ENCODE measurements at places on chromosomes 3 and 15.
A peak's percentile ranks its signal among the peaks of the same experiment; 100 is the strongest.

GRCh38 chr15:40092256-40092978, 16.3 kb downstream of the BMF start:
- peak; percentile 51 for DNase-seq

- DNase-seq, result peak; percentile 7
Observed at GRCh38 chr3:182568876-182569275, 224.4 kb upstream of the ATP11B start.

GRCh38 chr3:125125821-125126245, 70.0 kb upstream of the HEG1 start:
- DNase-seq, result no peak

DNA sequence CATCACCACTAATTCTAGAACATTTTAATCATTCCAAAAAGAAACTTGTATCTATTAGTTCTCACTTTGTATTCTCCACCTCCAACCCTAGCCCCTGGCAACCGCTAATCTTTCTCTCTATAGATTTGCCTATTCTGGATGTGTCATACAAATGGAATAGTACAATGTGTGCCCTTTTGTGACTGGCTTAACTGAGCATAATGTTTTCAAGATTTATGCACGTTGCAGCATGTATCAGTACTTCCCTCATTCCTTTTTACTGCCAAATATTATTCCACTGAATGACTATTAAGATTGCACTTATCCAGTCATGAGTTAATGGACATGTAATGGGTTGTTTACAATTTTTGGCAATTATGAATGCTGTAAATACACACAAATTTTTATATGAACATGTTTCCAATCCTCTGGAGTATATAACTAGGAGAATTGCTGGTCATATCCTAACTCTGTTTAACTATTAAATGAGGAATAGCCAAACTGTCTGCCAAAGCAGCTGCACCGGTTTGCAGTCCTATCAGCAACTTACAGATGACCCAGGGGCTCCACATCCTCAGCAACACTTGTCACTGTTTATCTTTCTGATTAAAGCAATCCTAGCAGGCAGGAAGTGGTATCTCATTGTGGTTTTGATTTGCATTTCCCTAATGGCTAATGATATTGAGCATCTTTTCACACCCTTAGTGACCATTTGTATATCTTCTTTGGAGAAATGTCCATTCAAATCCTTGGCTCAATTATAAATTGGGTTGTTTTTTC, 42.9 kb downstream of the DCUN1D1 start:
- DNase-seq, result no peak

GRCh38 chr3:134627831-134628230, 23.0 kb downstream of the KY start:
- no peak for DNase-seq

DNA sequence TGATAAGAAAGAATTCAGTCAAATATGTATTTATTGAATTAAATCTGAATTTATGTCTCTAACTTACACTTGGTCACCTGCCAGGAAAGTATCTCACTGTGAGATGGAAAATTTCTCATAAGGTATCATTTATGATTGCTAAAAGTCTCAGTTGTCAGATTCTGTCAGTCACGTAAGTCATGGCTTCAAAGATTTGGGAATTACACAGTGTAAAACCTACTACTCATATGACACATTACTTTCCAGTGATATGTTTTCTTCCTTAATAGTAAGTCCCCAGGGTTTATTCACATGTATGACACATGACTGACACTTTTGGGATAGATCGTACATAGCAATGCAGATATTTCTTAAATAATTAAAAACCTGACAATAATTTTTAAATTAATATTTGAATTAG, 792.2 kb downstream of the PLOD2 start:
- no peak for DNase-seq

GRCh38 chr3:48756640-48757039, 39.6 kb upstream of the IP6K2 start:
- DNase-seq, result no peak

GRCh38 chr15:86115145-86115801, 35.6 kb downstream of the AGBL1 start:
- DNase-seq, result peak; percentile 6

DNA sequence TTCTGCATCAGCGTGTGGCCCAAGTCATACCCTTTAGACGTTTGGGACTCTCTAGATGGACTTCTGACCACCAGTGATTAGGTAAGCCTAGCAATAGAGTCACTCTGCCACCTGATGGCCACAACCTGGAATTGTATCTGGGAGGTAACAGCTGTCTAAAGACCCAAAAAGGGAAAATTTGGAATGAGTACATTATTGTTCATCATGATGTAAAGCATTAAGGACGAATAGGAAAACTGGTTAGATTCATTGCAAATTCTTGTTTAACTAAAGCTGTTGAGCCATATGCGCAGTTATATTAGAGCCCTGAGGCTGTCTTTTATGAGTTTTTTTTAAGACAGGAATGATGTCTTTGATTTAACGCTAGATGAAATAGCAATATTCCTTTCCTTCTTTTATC, 63.6 kb downstream of the FAM81A start:
- DNase-seq, result peak; percentile 61

- DNase-seq, result no peak
Observed at GRCh38 chr3:143010024-143010423, 8.7 kb downstream of the U2SURP start.

DNA sequence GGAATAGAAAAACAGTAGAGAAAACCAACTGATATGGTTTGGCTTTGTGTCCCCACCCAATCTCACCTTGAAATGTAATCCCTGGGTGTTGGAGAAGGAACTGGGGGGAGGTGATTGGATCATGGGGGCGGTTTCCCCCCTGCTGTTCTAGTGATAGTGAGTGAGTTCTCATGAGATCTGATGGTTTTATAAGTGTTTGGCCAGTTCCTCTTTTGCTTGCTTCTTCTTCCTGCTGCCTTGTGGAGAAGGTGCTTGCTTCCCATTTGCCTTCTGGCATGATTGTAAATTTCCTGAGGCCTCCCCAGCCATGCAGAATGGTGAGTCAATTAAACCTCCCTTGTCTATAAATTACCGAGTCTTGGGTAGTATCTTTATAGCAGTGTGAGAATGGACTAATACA, 48.4 kb downstream of the EOMES start:
- DNase-seq, result no peak

GRCh38 chr3:25457671-25458419, 29.8 kb downstream of the RARB start:
- no peak for DNase-seq

DNA sequence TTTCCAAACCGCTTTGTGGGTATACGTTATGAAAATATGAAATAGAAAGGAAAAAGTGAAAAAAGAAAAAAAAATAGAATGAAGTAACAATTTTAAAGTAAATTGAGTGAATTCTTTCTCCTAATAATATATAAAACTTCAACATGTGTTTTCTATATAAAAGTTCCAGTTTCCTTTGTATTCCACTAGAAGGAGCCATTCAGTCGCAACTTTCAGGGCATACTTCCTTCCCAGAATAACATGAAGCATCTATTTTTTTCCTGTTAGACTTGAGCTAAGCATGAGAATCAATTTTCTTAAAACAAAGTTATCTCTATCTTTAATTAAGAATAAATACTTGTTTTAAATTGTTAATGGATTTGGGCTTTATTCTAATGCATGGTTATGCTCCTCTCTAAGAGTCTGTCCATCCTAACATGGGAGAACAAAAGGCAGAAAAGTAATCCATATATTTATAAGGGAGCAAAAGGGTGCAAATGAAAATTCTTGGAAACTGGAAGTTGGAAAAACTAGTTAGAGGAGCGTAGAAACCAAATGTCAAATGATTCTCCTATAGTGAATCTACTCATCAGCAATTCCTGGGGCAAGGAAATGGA, 16.0 kb upstream of the VGLL3 start:
- no peak for DNase-seq

DNA sequence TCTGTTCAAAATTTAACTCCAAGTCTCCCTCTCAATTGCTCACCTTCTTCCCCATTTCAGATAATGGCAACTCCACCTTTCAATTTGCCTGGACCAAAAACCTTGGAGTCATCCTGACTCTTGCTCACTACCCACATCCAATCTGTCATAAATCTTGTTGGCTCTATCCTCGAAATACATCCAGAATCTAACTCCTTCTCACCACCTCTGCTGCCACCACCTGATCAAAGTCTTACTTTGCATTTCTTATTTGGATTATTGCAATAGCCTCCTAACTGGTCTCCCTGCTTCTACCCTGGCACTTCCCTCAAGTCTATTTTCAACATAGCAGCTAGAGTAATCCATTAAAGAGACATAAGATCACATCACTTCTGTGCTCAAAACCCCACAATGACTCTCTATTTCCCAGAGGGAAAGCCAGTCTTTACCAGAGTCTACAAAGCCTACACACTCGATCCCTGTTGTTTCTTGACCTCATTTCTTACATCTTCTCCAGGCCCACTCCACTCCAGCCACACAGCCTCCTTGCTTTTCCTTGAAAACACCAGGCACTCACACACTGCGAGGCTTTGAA, 86.6 kb downstream of the GPR156 start:
- DNase-seq, result no peak

GRCh38 chr3:141561426-141562034, 74.7 kb downstream of the RASA2 start:
- peak; percentile 36 for DNase-seq

GRCh38 chr3:113717308-113717707, 20.9 kb upstream of the USF3 start:
- no peak for DNase-seq

DNA sequence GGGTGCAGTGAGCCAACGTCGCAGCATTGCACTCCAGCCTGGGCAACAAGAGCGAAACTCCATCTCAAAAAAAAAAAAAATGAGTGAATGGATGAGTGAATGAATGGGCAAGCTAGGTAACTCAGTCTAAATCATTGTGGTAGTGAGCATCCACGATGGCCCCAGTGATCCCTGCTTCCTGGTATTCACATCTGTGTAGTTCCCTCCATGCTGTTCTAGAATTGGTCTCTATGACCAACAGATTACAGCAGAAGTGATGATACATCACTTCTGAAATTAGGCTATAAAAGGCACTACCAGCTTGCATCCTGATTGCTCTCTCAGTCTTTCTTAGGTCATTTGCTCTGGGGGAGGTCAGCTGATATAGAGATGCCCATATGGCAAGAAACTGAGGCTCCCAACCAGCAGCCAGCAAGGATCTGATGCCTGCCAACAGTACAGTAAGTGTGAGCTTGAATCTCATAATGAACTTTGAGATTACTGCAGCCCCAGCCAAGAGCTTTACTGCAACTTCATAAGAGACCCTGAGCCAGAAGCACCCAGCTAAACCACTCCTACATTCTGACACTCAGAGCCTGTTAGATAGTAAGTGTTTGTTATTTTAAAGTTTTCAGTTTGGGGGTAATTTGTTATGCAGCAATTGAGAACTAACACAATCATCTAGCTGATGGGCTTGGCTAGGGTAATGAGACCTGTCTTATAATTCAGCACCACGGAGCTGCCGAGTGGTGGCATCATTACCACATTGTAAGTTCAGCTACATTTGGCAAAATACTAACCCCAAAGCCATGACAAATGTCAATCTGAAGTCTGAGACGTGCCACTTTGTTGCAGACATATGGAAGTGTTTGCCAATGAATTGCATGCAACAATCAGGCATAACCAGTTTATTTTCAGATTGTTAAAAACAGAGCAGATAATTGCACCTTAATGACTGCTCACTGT, 53.0 kb downstream of the KLHL6 start:
- DNase-seq, result no peak

DNA sequence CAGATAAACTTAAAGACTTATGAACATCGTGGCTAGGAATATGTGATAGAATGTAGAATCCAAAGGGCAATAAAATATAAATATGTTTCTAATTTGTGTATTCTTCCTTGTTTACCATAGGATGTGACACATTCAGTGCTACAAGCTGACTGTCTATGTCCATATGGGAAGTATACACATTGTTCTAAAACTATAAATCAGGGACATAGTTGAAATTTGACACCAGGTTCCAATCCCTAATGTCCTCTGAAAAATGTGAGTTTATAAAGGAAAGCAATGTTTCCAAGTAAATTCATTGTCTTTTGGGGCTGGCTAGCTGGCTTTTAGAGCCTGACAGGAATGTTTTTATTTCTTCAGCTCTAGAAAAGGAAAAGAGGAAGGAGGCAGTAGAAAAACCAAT, 273.6 kb downstream of the CNTN4 start:
- no peak for DNase-seq

DNA sequence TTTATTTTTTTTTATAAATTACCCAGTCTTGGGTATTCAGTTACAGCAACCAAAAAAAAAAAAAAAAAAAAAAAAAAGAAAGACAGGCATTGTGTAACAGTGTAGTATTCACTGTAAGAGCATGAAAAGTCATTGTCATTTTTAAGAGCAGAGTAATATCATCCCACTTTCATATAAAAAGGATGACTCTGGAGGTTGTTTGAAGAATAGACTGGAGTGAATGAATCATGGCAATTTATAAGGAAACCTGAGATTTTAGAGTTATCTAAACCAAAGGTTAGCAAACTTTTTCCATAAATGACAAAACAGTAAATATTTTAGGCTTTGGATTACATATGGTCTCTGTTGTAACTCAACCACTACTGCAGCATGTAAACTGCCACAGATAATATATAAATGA, 794.9 kb downstream of the NTRK3 start:
- DNase-seq, result no peak

DNA sequence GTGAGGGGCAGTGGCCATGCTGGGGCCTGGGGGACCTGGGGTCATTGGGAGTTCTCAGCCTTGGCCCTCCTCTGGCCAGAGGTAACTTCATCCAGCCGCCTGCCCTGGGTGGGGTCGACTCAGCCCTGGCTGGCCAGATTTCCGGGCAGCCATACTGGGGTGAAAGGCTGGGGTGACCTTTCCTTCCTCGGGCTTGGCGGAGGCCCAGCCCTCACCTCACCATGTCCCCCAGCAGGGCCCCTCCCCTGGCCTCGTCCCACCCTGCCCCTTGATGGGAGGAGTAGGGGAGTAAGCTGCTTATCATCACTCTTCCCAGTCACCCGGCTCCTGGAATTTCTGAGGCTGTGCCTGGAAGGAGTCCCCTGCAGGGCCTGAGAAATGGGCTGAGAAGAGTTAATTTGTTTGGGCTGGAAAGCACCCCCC, 5.4 kb downstream of the SEMA3F start:
- no peak for DNase-seq

GRCh38 chr15:83436513-83437158, 10.5 kb upstream of the SH3GL3 start:
- DNase-seq, result peak; percentile 59

DNA sequence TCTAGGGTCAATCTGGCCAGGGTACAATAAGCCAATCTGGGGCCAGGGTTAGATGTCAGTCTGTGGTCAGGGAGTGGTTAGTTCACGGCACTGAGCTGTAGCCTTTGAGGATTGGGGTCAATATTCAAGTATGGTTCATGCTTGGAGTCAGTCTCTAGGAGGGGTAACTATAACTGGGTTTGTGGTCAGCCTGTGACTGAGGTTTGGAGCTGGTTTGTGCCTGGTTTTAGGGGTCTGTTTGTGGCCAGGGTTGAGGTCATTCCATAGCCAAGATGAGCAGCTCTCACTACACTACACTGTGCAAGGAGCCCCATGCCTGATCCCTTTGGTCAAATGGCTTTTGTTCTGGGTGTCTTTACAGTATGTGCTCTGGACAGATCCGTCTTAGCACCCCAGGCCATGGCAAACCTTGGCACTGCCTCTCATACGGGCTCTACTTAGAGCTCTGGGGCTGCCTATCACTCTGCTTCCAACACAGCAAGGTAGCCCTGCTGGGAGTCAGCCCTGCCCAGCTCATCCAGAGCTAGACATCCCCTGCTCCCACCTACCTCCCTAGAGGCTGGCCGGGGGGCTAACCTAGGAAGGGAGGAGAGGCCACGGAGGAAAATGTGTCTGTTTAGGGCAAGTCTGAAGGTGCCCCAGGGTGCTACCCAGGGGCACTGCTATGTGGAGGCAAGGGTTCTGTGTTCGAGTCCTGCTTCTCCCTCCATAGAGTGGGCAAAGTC, 63.3 kb upstream of the CORO2B start:
- no peak for DNase-seq
